ENCODE measurements at places on chromosomes 4 and X.

GRCh38 chrX:138128027-138128671, 562.2 kb downstream of the ZIC3 start:
- DNase-seq = peak; percentile 3

GRCh38 chrX:2677764-2678163, 13.3 kb upstream of the CD99 start:
- DNase-seq = no peak

DNA sequence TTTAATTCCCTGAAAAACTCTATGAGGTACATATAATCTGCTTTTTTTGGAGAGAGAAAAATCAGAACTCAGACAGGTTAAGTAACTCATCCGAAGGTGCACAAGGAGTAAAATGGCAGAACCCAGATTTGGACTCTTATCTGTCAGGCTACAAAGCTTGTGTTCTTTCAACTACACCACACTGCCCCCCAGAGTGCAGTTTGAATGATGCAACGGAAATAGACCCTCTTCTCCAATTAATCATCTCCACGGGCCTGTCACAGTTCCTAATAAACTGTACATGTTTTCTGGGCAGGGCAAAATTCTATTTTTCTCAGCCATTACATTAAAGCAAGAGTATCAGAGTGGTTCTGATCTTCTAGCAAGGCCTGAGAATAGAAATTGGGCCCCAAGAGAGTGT, 35.3 kb upstream of the DCX start:
- DNase-seq = peak; percentile 2

GRCh38 chrX:10569946-10570345, 50.4 kb downstream of the MID1 start:
- DNase-seq = no peak

DNA sequence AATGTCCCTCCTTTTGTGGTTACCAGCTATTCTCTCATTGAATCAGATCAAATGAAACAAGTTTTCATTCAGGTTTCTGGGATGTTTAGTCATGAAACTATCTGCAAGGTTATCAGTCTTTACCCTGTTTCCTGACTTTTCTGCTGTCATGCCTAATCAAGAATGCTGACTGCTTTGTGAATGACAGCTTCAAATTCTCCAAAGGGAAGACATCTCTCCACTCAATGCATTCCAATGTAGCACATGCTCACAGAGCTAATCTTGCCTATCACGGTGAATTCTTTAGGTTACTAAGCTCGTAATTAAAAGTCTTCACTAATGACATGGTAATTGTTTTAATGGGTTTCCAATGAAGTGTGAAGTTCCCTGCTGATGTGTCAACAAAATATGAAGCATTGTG, 1068.5 kb downstream of the PCDH7 start:
- no peak for DNase-seq

DNA sequence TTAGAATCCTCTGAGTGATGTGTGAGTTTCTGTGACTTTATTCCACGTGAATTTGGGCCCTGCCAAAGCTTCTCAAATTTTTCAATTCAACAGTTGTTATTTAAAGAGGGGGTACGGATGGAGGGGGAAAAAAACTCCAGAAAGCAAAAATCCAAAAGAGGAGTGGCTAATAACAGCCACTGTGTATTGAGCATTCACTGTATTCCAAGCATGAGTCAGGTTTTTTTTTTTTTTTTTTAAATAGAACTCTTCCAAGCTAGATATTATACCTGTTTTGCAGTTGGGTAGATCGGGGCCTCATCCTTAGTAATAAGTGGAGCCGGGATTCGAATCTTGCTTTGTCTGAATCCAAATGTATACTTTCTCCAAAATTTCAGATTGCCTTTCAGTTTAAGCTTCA, 6.4 kb upstream of the RHOH start:
- DNase-seq = no peak

Data from stimulated activated CD4-positive, alpha-beta T cell treated with anti-CD3 and anti-CD28 coated beads, Interleukin-4, amount 100 ng/mL, for 24 hours (primary cell).